Activated gamma-delta T cell treated with anti-CD3 and anti-CD28 coated beads, Interleukin-2, amount 50 U/mL, for 16 hours (primary cell): ENCODE measurements at places on chromosomes 2 and 18.

GRCh38 chr18:58535340-58536201 is 93.3 kb downstream of the ALPK2 start:
- no peak for DNase-seq

GRCh38 chr2:138023298-138023697 is 59.0 kb downstream of the HNMT start:
- no peak for DNase-seq

- no peak for DNase-seq
These were observed 1.1 kb upstream of the SNED1 start for GRCh38 chr2:240997141-240997855.

- no peak for DNase-seq
These were observed 128.6 kb downstream of the SPOPL start for GRCh38 chr2:138630164-138630563.

DNA sequence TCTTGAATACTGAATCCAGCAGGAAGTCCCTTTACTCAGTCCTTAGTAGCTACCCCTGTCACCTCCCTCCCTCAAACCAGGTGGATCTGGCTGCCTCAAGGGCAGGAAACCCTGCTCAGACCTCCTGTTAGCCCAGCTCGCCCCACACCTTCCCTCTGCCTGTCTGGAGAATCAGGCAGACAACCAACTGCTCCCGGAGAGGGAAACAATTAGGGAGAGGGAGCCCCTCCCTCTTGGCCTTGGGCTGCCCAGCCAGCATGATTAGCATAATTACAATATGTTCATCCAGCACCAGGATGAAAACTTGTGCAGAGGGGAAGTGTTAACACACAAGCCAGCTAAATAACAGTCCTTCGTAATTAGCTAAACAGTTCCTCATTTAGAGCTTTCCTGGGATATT is 185.5 kb downstream of the C1D start:
- DNase-seq, result no peak

DNA sequence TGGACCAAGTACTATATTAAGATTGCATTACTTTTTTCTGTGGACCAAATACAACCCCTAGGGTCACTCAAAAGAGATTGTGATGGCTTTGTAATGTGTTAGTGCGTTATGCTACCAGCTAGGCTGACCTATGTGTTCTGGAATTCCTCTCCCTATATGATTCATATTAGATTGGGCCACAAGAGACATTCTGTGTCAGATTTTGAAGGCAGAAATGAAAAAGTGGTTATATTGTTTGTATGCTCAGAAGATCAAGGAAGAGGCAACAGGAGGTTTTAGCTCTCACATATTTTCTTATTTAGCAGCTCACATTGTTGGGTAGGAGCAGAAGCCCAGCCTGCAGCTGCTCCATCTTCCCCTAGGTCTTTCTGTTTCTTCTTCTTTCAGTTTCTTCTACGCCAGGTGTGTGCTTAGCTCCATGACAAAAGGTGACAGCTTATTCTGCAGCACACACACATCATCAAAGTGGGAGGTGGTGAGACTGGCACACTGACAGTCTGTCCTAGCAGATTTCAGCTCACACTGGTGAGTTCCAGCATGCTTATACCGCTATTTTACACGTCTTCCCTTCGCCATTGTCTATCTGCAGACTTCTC is 156.8 kb upstream of the UBE2E3 start:
- DNase-seq, result no peak

GRCh38 chr2:236765478-236765877 is 195.9 kb downstream of the ACKR3 start:
- no peak for DNase-seq

DNA sequence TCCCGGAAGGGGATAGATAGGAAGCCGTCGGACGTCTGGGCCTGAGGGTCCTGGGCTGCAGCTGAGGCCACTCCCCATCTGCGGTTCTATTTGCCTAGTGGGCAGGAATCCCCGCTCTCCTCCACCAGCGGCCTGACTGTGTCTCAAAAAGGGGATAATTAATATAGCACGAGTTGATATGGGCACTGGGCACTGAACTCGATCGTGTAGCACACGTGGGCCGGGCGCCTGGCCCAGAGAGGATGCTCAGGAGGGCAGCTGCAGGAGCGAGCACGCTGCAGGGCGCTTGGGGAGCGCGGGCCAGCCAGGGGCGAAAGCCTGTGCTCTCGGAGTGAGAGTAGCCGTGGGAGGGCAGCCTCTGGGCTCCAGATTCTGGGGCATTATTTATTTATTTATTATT is 8.8 kb upstream of the GBX2 start:
- no peak for DNase-seq

DNA sequence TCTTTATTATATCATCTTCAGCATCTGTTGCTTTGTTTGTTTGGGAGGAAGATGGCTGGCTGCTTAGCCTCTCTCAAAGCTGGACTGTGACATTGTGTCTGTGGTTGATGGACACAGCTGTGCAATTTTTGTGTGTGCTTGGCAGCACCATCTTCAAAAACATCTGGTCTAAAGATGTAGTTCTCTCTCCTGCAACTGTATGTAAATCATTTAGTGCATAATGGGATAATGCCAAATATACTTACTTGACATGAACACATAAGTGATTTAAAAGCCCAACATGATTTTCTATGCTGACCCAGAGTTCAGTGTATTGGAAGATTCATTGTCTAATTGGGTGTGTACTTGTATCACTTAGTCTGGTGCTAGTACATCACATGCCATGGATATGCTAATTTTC is 112.2 kb downstream of the MAP4K4 start:
- no peak for DNase-seq

GRCh38 chr2:176646033-176646615 is 376.9 kb downstream of the MTX2 start:
- DNase-seq, result no peak

DNA sequence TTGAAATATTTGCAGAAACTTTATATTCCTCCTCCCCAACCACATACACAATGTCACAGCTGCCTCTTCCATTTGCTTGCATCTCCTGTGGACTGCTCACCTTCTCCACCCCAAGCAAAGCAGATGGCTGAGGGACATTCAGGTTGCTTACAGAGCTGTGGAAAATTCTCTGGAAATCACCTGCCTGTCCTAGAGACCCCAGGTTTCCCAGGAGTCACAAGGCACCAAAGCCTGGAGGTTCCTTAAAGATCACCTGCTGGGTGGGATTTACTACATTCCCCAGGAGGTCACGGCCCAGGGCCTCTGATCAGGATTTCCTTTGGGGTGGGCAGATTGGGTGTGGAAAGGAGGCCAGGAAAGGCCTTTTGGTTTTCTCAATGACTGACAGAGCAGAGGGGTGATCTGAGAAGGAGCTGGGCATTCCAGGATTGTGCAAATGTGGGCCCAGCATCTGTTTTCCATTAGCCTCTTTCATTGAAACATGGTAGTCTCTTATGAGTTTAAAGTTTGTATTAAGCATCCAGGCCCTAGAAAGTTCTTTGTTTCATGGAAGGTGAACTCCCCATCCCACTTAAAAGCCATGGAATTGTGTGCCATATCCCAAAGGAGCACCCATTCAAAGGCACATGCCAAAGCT is 410.7 kb upstream of the TNP1 start:
- no peak for DNase-seq

DNA sequence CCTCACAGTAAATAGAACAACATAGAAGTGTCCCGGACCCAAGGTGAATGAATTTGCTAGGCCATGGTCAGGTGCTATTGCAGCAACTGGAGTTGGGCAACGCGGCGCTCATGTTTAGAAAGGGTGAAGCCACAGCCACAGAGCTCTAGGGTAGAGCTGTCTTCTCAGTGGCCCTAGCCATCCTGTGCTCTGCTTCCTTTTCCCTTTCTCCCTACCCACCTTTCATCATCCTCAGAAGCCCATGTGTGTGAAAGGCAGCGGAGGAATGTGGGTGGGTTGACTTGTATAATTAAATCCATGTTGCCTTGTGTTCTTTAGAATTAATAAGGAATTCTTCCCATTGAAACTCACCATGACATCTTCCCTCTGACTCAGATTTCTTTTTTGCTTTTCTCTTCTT is 336.7 kb downstream of the OSR1 start:
- DNase-seq, result no peak

DNA sequence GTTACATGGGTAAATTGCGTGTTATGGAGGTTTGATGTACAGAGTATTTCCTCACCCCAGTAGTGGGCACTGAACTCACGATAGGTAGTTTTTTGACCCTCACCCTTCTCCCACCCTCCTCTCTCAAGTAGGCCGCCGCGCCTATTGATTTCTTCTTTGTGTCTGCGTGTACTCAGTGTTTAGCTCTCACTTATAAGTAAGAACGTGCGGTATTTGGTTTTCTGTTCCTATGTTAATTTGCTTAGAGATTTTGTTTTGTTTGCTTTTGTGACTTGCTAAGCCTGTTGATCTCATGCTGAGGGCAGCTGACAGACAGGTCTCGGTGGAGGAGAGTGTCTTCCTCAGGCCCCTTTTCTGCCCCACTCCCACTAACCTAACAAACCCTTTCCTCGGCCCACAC is 36.2 kb downstream of the ACOXL start:
- no peak for DNase-seq

DNA sequence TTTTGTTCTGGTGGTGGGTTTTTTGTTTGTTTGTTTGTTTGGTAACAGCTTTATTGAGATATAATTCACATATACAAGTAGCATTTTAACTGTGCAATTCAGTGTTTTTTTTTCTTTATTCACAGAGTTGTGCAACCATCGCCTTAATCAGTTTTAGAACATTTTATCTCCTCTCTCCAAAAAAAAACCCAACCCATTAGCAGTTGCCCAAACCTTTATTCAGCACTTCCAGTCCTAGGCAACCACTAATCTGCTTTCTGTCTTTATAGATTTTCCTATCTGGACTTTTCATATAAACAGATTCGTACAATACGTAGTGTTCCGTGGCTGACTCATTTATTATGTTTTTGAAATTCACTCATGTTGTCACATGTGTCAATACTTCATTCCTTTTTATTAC is 38.7 kb downstream of the CCDC138 start:
- no peak for DNase-seq

GRCh38 chr2:127669056-127669455 is 6.3 kb downstream of the LIMS2 start:
- no peak for DNase-seq

DNA sequence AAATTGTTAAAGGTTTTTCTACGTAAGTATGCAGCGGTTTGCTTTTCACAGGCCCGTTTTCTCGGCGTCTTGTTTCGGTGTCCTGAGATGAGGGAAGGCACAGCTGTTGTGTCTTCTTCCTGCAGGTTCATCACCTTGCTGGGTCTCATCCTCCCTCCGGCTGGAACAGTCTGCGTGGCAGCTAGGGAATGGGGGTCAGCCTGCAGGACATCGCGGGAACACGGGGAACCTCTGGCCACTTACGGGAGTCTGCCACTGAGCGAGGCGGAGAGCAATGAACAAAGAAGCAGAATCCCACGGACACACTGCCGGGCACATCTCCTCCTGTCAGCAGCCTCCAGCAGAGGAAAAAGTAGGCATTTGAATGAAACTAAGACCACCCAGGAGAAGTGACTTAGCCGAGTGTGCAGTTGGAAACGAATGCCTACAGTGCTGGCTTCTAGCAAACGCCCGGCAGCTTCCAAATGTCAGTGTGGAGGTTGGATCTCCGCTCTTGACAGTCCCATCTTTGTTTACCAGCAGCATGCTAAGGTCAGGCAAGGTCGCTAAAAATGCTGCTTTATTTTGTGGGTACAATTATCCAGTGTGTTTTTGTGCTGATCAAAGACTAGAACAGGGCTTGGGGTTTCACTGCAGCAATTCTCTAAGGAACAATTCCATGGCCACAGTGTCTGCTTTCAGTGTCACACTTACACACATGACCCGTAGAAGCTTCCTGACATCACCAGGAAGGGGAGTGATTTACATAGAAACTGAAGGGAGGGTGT is 109.8 kb upstream of the SEC11C start:
- DNase-seq, result no peak

DNA sequence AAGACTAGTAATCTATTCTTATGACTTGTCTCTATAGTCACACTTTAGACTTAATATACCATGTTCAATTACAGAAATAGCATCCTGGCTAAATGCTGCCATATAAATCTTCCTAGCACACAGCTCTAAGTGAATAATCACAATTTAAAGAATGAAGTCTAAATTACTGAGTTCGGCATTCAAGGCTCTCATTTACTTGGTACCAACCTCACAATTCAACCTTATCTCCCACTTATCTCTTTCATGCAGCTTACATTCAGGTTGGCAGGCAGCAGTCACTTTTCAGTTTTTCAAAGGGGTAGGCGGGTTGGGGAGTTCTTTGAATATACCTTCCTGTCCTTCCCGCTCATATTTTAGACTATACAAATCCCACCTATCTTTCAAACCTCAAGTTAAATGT is 1.5 kb downstream of the MMADHC start:
- DNase-seq, result no peak

- no peak for DNase-seq
These were observed 209.0 kb downstream of the PRKCE start for GRCh38 chr2:45860136-45861121.

GRCh38 chr2:180077295-180077906 is 70.3 kb upstream of the CWC22 start:
- DNase-seq, result no peak

DNA sequence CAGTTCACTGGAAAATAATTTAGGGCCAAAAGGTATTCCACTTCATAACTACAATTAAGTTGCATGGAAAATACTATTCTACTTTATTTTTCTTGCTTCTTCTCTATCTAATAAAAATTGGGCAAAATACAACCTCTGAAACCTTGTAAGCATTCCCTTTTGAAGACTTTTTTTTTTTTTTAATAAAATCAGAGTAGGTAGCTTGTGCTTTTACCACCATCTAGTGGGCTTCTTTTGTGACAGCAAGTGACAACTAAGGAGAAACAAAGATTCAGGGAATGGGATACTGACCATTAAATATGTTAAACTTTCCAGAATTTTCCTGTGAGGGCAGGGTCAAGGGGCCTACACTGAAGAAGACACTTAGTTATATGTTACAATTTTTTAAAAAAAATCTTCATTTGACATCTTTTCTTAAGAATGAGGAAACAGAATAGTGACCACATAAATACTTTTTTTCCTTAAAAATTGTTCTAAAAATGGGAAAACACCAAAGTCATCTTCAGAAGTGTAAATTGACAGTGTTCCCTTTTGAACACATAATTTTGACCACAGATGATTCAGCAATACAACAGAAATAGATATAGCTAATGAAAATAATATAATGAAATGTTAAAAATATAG is 1183.2 kb upstream of the ACVR2A start:
- DNase-seq, result no peak

- DNase-seq, result no peak
These were observed 33.2 kb downstream of the ADCY3 start for GRCh38 chr2:24886691-24887304.

GRCh38 chr2:222919841-222920526 is 59.1 kb downstream of the ACSL3 start:
- DNase-seq, result no peak
